Stimulated activated CD4-positive, alpha-beta T cell treated with anti-CD3 and anti-CD28 coated beads, Interleukin-1b, Interleukin-23, amount 100 ng/mL, for 1 hour (primary cell): ENCODE measurements at places on chromosomes 2 and 18.

DNA sequence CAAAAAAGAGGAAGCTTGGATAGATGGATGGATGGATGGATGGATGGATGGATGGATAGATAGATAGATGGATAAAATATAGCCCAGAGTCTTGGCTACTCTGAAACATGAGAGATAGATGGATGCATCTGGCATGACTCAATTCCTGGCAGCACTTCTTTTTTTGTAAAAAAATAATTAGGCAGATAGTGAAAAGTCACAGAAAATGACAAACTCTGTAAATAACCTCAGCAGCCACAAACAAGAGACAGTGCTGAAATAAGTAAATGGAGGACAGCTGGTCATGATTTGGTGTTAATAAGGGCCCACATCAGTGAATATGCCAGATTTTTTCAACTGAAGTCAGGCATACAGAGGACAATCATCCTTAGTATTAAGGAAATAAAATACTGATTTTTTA lies 585.0 kb upstream of the GCFC2 start:
- no peak for DNase-seq

- no peak for DNase-seq
Observed at GRCh38 chr2:54840559-54841468, 117.4 kb downstream of the EML6 start.

GRCh38 chr2:190404487-190404886 lies 3.7 kb upstream of the MFSD6 start:
- DNase-seq = no peak

- no peak for DNase-seq
Observed at GRCh38 chr2:142180820-142181533, 50.2 kb upstream of the LRP1B start.

DNA sequence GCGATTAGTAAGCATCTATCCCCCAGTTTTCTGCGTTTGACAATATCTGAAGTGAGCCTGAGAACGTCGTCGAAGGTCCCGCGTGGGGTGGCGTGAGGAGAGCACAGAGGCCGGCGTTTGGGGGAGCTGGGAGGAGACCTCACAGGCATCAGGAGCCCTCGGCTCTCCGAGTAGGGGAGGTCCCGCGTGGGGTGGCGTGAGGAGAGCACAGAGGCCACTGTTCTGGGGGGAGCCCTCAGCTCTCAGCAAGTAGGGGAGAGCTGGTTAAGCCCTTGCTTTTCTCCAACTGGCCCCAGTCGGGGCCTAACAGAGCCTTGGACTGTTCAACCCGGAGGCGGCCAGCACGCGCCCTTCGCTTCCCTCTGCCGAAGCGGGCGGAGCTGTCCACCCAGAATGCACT lies 134.3 kb downstream of the NFATC1 start:
- no peak for DNase-seq

- DNase-seq = no peak
Observed at GRCh38 chr18:52541056-52541455, 201.1 kb downstream of the DCC start.

- no peak for DNase-seq
Observed at GRCh38 chr2:24887307-24887874, 32.6 kb downstream of the ADCY3 start.

GRCh38 chr2:127465258-127465657 lies 47.0 kb downstream of the PROC start:
- DNase-seq = no peak

DNA sequence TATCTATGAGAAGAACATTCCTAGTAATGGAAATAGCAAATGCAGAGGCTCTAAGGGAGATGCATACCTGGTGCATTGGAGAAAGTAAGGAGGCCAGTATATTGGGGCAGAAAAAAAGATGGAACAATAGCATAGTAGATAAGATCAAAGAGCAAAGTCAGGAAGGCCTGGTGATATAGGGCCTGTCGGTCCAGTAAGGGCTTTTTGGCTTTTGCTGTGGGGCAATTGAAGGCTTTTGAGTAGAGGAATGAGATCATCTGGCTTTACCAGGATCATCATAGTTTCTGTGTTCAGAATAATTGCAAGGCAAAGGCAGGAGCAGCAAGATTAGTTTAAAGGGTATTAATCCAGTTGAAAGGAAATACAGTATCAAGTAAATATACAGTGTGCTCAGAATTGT lies 111.8 kb downstream of the EHBP1 start:
- DNase-seq = no peak

- DNase-seq = no peak
Observed at GRCh38 chr2:101751276-101751815, 53.8 kb downstream of the MAP4K4 start.

DNA sequence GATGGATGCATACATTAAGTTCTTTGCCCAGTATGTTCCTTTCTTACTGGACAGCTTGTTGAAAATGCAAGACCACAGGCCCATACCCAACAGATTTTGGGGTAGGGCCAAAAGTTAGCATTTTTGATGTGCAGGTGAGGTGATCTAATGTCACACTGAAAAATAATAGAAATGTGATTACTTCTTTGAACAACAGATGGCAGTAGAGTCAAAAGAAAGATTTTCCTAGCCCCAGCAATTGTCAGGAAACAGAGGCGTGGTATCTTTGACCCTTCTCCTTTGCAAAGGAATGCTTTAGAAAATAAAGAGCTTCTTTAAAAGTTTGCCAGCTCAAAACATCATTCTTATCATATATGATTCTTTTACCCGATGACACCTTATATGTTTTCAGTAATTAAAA lies 343.6 kb upstream of the SYT4 start:
- DNase-seq = no peak
